Stimulated activated CD8-positive, alpha-beta memory T cell treated with anti-CD3 and anti-CD28 coated beads, Interleukin-15, amount 100 ng/mL, for 4 hours (primary cell): ENCODE measurements at places on chromosomes 6 and 20.
A peak's percentile ranks its signal among the peaks of the same experiment; 100 is the strongest.

- no peak for DNase-seq
Observed at GRCh38 chr6:112331306-112331705, 15.8 kb upstream of the RFPL4B start.

DNA sequence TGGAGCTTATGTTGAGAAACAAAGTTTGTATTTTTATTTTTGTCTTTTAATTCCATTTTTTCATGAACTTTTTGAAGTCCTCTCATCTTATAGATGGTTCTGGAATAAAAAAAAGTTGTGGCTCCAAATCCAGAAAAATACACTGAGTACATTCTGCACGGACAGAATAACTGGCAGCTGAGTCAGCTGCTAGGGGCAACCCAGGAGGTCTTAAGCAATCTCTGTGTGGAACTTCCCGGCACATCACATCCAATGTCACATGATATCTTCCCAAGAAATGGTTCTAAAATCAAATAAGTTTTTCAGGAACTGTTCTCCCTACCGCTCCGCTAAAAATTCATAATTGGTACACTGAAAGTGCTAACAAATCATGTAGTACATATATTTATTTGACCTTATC, 29.8 kb downstream of the SLC13A3 start:
- DNase-seq = no peak

GRCh38 chr20:41983159-41983558, 365.0 kb upstream of the CHD6 start:
- DNase-seq = no peak

- no peak for DNase-seq
Observed at GRCh38 chr6:96304997-96305396, 216.6 kb upstream of the UFL1 start.

- no peak for DNase-seq
Observed at GRCh38 chr6:20875369-20875963, 341.2 kb downstream of the CDKAL1 start.

DNA sequence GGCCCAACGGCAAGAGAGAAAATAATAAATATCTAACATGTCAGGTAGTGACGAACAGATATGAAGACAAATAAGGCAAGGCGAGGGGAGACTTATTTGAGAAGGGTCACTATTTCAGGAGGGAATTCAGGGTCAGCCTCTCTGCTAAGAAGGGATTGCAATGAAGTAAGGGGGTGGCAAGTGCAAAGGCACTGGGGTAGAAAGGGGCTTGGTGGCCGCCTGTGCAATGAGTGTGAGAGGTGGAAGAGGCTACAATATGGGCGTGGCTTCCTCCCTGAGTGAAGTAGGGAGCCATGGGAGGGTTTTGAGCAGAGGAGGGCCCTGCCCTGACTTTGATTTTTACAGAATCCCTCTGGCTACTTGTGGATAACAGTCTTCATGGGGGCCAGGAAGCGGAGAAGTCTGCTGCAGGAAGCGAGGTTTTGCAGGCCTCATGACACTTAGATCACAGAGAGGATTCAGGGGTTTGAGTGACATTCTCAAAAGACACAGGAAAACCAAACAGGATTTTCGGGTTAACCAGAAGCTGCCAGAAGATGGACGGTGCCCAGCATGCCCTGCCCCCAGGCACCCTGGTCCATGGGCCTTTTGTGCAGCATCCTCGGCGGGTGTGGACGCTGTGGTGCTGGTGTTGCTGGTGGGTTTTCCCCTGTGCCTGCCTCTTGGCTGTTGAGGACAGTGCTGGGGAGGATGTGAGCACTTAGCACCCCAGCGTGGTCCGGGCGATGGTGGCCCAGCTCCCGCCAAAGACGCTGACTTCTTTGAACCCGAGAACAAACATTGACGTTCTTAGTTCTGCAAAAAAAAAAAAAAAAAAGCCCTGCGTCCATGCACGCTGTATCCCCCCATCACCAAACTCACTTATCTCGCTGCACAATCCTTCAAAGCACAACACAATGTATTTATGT, 124.2 kb upstream of the PTPN1 start:
- DNase-seq = peak; percentile 44

- DNase-seq = no peak
Observed at GRCh38 chr6:168280020-168280898, 39.3 kb downstream of the DACT2 start.

DNA sequence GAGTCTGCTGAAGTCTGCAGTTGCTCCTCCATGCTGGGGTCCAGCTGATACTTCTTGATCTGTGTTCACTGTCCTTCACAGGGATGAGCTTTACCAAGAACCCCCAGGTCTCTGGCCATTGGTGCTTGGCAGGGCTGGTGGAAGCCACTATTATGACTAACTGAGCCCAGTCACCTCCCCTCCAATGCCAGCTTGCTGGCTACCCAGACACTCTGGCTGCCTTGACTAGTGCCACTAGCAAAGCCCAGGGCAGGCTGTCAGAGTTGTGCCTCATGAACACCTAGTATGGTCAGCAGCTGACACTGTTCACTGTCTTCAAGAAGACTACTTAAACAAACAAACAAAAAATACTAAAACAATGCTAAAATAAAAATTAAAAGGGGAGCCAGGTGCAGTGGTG, 8.8 kb downstream of the ASIP start:
- no peak for DNase-seq

DNA sequence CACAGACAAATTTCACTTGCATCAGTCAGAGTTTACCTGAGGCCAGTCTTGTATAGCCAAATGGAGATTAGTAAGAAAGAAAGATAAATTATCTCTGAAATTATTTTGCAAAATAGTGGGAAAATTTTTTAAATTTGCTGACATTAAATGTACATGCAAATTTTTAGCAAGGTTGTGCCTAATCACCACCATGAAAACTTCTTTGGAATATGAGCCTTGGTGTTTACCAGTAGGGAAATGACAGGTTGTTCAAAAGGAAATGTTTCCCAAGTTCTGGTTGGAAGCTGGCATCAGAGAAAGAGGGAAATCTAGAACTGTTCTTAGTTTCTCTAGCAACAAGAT, 34.4 kb upstream of the LOC128125822 start:
- no peak for DNase-seq

DNA sequence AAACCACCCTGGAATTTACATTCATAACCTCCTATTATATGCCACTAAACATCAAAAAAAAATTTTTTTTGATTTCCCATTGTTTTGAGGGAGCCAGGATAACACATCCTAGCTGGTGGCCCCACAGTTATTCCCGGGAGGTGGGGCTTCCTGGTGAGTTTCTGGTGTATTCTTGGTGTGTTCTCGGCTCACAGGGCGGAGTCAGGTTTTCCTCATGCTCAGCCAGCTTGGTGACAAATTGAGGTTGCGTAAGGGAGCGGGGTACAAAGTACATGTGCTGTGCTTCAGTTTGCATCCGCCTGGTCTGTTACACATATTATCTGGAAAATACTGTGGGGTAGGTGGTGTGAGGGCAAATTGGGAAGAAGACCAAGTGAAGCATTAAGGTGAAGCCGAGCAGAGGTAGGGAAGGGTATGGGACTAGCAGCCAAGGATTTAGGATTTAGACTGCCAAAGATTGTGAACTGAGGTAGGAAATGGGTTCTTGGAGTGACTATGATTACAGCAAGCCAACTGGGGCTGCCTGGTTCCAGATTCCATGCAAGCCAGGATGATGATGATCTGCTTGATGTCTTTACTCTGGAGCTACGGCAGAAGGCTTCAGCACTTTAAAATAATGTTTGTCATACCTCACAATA, 46.2 kb upstream of the EEF1A1 start:
- no peak for DNase-seq

GRCh38 chr6:146864300-146864699, 265.5 kb downstream of the ADGB start:
- DNase-seq = no peak

DNA sequence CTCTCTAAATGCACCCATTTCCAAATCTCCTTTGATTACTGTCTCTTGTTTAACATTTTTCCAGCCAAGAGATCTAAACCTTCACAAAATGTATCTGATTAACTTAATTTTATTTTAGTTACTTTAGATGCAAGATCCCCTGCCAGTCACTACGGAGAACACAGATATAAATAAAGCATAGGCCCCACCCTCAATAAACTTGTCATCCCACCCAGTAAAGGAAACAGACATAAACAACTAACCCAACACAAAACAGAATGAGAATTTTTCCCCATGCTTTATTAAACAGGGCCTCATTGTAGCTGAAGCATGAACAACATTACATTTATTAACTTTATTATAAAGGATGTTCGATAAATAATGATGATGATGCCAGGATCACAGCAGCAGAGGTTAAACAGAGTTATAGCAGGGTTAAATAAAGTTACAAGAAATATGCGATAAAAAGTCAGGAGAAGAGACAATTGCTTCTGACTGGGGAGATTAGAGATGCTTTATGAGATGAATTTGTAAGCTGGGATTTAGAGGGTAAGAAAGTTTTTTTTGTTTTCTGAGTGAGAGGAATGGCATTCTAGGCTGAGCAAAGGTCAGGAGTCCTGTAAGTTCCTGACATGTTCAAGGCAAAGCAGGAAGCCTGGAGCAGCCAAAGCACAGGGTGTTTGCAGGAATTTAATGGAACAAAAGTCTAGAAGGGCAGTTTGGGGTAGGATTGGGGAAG, 41.1 kb downstream of the TFAP2A start:
- no peak for DNase-seq

GRCh38 chr6:127686084-127686483, 109.1 kb downstream of the C6orf58 start:
- no peak for DNase-seq

DNA sequence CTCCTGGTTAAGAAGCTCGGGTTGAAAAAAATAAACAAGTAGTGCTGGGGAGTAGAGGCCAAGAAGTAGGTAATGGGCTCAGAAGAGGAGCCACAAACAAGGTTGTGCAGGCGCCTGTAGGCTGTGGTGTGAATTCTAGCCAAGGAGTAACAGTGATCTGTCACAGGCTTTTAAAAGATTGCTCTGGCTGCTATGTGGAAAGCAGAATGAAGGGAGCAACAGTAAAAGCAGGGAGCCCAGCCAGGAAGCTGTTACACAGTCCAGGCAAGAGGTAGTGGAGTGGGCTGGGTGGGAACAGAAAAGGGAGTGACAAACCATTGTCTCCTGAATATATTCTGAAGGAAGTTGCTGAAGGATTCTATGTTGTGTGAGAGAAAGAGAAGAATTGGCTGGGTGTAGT, 2.0 kb downstream of the HFE start:
- no peak for DNase-seq
